ENCODE measurements at places on chromosomes 6 and 20. TPM values are rescaled to one million over a fixed set of nuclear protein-coding genes. Genes with fewer than 3 reads are reported as not detected.

The PAK1IP1 gene
- 28.3 TPM for total RNA-seq

The IRF4 gene
- not detected for total RNA-seq

The DNAH8 gene
- not detected for total RNA-seq

The NKAPL gene
- total RNA-seq, result 0.14 TPM

The HNF4A gene
- 1.1 TPM for total RNA-seq

The PSMB8 gene
- total RNA-seq, result 61.0 TPM

The SIRPB1 gene
- not detected for total RNA-seq

The PAK5 gene
- total RNA-seq, result 10.9 TPM

The MYT1 gene
- total RNA-seq, result 29.5 TPM

The FOXA2 gene
- 0.45 TPM for total RNA-seq

The BMP7 gene
- total RNA-seq, result 22.0 TPM

The TNF gene
- 3.9 TPM for total RNA-seq

The SLC24A3 gene
- 0.15 TPM for total RNA-seq

The LAMA4 gene
- total RNA-seq, result 1,547 TPM

The CMTR1 gene
- 29.3 TPM for total RNA-seq

The MARCKS gene
- total RNA-seq, result 146 TPM

The ANKRD66 gene
- total RNA-seq, result 0.63 TPM

The SLC16A10 gene
- total RNA-seq, result 0.60 TPM

The C20orf202 gene
- total RNA-seq, result 0.23 TPM

The GHRH gene
- total RNA-seq, result not detected

The EFCAB8 gene
- total RNA-seq, result not detected

The PGC gene
- total RNA-seq, result not detected

The TBC1D20 gene
- 30.3 TPM for total RNA-seq

The THEMIS gene
- 0.31 TPM for total RNA-seq

The ADGRF1 gene
- total RNA-seq, result 0.16 TPM

The GPRC6A gene
- total RNA-seq, result 0.24 TPM

The DIDO1 gene
- 24.1 TPM for total RNA-seq

The HLA-DQB1 gene
- total RNA-seq, result 0.23 TPM

The OR2J3 gene
- 0.21 TPM for total RNA-seq
